CD4-positive, alpha-beta T cell treated with Interleukin-4 for 1 hour (primary cell): ENCODE measurements at places on chromosomes 4 and X.

- DNase-seq: no peak
These were observed 168.4 kb upstream of the GK2 start for GRCh38 chr4:79576429-79576753.

- no peak for DNase-seq
These were observed 270.2 kb upstream of the TAPT1 start for GRCh38 chr4:16496501-16496900.

DNA sequence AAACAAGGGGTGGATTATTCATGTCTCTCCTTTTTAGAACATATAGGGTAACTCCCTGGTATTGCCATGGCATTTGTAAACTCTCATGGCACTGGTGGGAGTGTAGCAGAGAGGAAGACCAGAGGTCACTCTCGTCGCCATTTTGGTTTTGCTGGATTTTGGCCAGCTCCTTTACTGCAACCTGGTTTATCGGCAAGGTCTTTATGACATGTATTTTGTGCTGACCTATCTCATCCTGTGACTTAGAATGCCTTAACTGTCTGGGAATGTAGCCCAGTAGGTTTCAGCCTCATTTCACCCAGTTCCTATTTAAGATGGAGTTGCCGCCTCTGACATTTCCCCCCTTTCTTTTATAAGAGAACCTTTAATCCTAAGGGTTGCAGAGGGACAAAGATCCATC lies 45.8 kb downstream of the MGST2 start:
- DNase-seq: no peak

DNA sequence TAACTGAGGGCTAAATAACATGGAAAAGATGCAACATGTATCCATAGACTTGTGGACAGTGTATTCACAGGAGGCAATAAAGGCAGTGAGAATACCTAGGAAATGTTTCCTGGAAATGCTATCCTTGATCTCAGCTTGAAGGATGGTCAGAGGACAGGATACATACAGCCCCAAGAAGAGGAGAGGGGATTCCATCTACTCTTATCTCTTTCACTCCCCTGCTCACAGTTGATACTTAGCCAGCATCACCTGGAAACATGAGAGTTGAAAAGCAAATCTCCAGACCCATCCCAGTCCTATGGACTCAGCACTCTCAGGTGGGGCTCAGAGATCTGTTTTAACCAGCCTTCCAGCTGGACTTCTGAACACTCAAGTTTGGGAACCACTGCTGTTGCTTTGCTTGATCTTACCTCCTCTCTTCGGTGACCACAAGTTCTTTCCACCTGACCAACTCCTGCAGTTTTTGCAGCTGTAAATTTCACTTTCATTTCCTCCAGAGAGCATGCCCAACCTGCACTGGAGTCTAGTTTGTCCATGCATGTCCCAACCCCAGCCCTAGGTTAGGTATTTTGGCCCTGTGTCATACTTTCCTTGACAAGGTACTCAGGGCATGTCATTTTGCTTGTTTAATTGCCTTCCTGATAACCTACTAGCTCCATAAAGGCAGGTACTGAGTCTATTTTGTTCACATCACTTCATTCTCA lies 10.4 kb downstream of the RELL1 start:
- DNase-seq: peak; percentile 26

DNA sequence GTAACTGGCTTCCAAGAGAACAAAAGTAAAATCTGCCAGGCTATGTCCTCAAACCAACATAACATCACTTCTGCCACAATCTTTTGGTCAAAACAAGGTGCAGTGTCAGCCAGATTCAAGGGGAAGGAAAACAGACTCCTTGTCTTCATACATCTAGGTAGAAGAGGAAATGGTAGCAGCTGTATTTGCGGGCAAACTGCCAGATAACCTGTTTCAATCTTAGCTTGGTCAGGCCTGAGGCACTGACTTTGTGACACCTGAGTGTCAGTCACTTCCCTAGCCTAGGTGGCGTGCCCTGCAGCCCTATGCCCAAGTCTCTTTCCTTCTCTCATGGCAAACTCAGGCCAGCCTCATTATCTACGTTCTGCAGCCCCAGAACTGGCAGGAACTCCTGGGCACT lies 146.2 kb upstream of the JADE1 start:
- peak; percentile 4 for DNase-seq
